ENCODE measurements at places on chromosomes 2 and 18. TPM values are rescaled to one million over a fixed set of nuclear protein-coding genes. Genes with fewer than 3 reads are reported as not detected.

Gene REG3G
- total RNA-seq: not detected

Gene AFF3
- total RNA-seq: 74.4 TPM

DNA sequence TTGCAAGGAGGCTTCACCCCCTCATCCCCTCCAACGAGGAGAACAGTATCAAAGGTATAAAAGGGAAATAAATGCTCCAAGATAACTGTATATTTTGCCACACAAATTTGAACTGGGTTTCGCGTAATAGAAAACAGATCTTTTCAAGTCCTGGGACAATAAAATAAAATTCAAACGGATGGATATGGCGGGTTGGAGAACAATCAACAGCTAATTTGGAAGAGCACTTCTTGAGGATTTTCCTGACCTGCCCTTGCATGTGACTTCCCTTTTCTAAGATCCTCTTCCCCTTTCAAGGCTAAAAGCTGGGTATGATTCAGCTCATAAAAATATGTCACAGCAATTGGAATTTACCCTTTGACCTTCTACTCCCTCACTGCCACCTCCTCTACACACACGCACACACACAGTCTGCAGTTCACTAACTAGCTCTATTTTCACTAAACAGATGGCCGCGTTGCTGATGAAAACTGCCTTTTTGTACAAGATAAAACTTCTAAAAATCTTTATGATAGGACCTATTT lies 386.9 kb downstream of the FIGN start:
- no peak for DNase-seq

DNA sequence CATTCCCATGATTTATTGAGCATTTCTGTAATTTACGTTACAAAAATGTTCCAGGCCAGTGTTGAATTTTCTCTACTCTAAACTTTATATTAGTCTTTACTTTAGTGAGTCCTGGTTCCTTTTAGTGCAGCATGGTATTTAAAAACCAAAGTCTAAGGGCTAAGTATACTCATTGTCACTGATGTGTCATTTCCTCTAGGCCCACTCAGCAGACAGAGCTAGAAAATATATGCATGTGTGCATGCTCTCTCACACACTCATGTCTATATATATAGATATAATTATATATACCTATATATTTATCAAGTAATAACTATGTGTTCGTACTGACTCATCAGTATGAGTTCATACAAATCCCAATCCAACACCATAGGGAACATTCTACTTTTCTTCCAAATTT lies 132.5 kb upstream of the SLC8A1 start:
- DNase-seq: no peak

DNA sequence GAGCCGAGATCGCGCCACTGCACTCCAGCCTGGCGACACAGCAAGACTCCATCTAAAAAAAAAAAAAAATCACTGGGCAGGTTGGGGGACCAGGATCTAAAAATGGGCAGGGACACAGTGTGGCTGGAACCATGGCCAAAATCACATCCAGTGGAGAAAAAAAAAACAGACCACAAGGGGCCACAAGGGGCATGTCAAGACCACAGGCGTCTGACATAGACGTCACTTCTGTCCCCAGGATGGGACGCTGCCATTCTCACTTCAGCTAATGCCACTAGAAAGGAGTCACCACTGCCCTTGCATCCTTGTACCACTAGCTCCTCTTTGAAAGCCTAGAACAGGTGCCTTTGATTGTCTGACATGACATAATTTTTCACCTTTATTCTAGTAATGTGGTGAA lies 2.5 kb upstream of the POMC start:
- DNase-seq: no peak

- DNase-seq: no peak
Measured at GRCh38 chr2:156918410-156918809, 339.1 kb upstream of the GALNT5 start.

Data from prostate gland (tissue), 2 donors.